ENCODE measurements at places on chromosomes 12 and 14. TPM values are rescaled to one million over a fixed set of nuclear protein-coding genes. Genes with fewer than 3 reads are reported as not detected.

The CD4 gene
- 9.8 TPM for total RNA-seq

The DENR gene
- total RNA-seq: 42.7 TPM

The TAS2R7 gene
- not detected for total RNA-seq

DNA sequence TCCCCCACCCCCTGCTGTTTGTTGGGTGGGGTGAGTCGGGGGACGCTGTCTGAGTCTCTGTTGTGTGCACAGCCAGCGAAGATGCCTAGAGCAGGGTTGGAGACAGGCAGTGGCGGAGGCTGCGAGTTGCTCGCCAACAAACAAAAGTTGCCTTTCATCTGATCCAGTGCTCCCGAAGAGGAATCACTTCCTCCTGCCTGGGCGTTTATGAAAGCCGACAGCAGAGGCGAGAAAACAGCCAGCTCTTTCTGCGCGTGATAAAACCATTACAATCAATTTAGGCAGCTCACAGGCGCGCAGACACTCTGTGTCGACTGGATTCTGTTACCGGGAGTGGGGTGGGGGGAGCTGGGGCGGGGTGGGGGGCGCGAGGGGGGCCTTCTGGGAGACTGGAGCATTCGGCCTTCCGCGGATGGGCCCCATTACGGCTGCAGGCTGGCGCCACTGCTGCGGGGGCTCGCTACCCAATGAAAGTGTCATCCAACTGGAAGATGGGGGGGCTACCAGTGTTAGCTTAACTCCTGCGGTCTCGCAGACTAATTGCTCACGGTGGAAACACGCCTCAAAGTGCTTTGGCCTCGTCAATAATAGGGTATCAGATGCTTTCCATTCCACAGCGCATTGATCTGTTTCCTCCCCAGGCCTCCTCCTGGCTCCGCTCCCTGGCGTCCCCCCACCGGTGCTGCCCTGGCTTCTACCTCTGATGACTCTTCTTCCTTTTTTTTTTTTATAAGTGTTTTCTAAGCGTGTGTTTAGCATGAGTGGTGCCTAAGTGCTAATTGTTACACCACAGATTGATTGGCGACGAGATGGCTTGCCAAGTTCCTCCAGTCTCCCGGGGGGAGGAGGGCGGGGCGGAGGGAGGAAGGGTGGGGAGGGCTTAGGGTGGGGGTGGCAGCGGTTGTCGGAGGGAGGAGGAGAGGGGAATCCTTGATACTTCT is 678.4 kb downstream of the MED13L start:
- H3K36me3 ChIP-seq: no peaks in the 10 kb centered on the region
- DNase-seq: no peak
- H3K27me3 ChIP-seq: no peaks in the 10 kb centered on the region
- H3K4me3 ChIP-seq: no peak overlapping the region
- no peak overlapping the region for H3K27ac ChIP-seq
- no peaks in the 10 kb centered on the region for H3K4me1 ChIP-seq

- peaks cover 48% of the 10 kb centered on the region for H3K4me1 ChIP-seq
- H3K36me3 ChIP-seq: no peaks in the 10 kb centered on the region
Measured at GRCh38 chr12:96386794-96387193, 13.4 kb downstream of the CDK17 start.
